ENCODE measurements at places on chromosomes 6 and 20.

- no peak for DNase-seq
Measured at GRCh38 chr6:143232849-143233248, 172.2 kb downstream of the AIG1 start.

GRCh38 chr20:38126146-38126921, 38.7 kb downstream of the TGM2 start:
- no peak for DNase-seq

DNA sequence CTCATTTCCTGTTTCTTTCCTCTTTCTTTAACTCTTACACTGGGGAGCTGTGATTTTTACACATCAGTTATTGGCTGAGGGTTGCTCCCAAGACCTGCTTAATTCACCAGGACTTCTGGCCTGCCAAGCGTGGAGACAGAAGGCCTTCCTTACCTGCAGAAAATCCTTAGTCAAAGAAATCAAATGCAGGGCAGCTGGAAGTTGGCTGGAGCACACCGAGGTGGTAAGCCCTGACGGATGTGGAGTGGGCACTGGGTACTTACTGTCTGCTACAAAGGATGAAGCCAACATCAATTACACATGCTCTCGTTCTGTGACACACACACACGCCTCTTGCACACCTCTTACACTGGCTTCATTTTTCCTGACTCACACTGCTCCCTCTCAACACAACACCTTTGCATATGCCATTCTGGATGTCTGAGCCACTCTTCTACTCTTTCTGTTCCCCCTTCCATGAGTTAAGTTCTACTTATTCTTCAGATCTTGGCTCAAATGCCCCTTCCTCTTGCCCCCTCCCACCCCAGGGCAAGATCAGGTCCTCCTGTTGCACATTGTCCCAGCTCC, 61.6 kb downstream of the TTI1 start:
- no peak for DNase-seq

- DNase-seq: no peak
Measured at GRCh38 chr6:140663772-140664171, 1289.3 kb upstream of the CITED2 start.

- peak; percentile 15 for DNase-seq
Measured at GRCh38 chr6:40550202-40551101, 36.7 kb downstream of the LRFN2 start.

DNA sequence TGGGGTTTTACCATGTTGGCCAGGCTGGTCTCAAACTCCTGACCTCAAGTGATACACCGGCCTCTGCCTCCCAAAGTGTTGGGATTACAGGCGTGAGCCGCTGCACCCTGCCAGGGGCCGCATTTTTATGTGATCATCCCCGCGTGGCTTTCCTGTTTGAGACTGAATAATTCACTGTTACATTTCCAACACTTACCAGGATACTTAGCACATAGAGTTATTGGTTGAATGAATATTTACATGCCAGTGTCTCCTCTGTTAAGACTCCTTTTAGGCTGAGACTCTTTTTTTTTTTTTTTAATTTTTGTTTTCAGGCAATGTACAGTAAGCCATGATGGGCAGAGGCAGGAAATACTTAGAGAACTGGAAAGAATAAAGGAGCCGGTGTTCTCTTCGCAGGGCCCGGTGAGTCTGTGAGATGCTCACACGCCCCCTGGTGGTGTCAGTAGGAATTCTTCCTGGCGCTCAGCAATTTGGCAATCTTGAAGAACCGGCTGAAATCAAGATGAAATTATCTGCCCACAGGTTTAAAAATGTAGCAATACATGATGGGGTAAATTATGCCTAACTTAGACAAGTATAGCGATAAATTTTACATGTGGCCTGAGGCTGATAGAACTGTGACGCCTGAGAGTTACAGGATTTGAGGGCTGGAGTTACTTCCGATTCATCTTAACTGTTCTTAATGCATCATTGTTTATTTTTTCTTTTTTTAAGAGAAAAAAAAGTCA, 7.6 kb upstream of the RNF114 start:
- peak; percentile 65 for DNase-seq

DNA sequence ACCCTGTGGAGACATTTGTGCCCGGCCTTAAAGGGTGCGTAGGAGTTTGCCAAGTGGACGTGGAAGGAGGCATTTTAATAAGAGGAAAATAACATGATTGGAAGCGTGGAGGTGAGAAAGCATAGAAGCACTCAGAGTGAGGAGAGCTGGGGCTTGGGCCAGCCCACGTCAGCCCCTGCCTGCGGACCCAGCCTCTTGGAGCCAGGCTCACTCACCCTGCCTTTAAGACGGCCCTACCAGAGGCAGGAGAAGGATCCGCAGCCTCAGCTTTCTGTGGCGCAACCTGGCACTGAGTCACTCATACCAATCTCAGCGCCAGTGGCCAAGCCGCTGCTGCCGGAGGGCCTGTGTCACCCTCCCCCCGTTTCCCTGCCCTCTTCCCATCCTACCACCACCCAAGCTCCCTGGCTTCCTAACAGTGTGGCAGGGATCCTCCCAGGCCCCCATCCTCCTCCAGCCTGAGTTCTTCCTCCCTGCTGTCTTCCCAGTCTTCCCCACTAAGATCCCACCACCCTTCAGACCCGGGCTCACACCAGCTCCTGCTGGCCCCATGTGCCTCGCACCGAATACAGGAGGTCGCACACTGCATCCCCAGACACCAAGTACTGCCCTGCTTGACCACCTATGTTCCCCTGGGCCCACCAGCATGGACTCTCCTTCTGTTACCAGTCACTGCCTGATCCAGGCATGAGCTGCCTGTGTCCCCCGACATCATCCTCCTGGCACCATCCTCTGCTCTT, 285.2 kb downstream of the UST start:
- DNase-seq: peak; percentile 76

DNA sequence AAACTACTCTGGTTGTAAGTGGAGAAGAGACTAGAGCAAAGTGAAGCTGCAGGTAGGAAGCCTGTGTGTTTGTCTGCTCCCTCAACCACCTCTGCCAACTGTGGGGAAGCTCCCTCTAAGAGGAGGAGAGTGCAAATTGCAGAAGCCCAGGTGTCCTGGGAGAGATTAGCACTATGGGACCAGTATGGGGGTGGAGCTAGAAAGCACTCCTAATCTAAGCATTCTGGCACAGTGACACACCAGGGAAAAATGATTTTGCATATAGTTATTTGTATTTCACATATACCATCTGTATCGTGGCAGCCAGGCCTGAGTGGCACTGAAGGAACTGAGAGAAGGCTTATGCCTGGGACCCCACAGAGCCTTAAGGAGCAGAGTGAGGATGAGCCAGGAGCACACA, 12.8 kb downstream of the GSTA1 start:
- no peak for DNase-seq

Data from non-pigmented ciliary epithelial cell (primary cell).